MG63 (cell line): ENCODE measurements at places on chromosomes 6 and 20.

DNA sequence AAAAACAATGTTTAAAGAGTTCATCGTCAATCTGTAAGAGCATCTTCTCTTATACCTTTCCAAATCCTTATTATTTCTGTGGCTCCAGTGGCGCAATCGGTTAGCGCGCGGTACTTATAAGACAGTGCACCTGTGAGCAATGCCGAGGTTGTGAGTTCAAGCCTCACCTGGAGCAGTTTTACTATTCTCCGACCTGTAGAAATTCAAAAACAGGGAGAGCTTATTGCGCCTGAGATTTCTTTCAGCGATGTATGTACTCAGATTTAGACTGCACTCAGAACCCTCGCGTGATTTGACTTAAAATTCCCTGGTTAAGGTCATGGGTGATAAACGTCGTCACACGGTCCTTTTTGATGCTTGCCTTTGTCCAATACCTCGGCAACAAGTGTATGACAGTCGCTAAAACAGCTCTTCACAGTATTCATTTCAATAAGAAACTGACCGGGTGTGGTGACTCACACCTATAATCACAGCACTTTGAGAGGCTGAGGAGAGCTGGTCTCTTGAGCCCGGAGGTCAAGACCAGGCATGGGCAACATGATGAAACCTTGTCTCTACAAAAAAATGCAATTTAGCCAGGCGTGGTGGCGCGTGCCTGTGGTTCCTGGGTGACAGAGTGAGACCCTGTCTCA, 11.9 kb downstream of the GPX5 start:
- peak; percentile 13 for DNase-seq

DNA sequence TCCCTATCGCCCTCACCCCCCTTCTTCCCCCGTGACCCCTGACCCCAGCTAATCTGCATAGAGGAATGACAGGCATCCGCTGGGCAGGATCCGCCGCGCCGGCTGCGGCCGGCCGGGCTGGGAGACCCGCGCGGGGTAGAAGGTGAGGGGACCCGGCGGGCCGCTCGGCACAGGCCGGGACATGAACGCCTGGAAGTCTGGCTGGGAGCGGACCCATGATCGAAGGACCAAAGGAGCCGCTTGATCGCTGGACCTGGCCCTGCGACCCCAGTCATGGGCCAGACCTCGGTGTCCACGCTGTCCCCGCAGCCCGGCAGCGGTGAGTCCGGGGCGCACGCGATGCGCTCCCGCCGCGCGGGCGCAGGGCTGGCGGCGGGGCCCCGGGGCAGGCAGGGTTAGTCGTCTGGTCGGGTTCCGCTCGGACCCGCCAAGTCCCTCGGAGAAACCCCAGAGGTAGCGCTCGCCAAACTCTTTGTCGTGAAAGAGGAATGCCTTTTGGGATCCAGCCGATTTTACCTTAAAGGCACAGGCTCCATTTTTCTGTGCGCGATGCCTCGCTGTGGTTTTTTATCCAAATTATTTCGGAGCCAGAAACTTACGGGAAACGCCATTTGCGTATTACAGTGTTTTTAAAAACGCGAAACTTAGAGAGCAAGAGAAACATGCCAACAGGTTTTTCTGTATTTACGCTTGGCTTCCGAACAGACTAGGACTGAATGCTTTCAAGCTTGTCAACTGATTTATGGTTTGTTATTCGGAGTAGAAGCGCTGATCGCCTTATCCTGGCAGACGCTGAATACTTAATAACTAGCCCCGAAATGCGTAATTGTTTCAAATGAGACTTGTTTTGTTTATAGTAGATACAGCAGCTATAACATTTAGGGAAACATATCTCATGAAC, at the start of gene PHACTR2:
PHACTR2 (plus strand) TSS at position 75 of the 901 bp plus-strand sequence; CDS start at position 274, 199 bp downstream.
- peak; percentile 83 for DNase-seq

- DNase-seq = no peak
Measured at GRCh38 chr6:158552796-158553138, 7.1 kb upstream of the TMEM181 start.

- DNase-seq = no peak
Measured at GRCh38 chr6:50815436-50816114, 3.1 kb upstream of the TFAP2B start.

GRCh38 chr6:145276756-145277155, 458.6 kb downstream of the EPM2A start:
- no peak for DNase-seq

GRCh38 chr20:60224914-60225313, 266.7 kb downstream of the CDH26 start:
- peak; percentile 43 for DNase-seq

DNA sequence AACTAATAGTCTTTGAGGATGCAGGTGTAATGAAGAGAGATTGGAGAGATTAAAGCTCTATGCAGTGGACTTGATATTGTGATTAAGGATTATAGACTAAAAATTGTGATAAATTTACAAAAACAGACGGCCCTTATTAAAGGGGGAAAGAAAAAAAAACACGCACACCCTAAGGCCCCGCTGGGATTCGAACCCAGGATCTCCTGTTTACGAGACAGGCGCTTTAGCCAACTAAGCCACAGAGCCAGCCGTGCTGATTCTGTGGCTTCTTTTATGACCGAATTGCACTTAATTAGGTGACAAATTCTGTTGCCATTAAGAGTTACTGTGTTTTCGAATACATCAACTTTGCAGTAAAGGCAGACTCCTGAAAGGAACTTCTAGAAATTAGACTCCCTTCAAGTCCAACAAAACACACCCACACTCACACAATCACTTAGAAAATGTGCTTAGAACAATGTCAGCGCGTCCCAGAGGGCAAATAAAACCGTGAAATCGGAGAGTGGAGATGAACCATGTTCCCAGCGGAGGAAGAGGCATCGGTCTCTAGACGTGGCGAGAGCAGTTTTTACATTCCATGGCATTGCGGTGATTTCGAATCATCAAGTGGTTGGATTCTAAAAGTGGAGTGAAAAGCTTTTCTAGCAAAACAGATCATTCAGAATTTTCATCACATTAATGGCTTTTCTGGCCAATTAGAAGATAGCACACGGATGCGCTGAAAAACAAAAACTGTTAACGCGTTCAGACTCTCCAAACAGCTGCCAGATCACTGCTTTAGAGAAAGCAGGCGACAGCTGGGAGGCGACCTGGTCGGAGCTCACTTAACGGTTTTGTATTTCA, 122.6 kb downstream of the GPX5 start:
- DNase-seq = peak; percentile 41

DNA sequence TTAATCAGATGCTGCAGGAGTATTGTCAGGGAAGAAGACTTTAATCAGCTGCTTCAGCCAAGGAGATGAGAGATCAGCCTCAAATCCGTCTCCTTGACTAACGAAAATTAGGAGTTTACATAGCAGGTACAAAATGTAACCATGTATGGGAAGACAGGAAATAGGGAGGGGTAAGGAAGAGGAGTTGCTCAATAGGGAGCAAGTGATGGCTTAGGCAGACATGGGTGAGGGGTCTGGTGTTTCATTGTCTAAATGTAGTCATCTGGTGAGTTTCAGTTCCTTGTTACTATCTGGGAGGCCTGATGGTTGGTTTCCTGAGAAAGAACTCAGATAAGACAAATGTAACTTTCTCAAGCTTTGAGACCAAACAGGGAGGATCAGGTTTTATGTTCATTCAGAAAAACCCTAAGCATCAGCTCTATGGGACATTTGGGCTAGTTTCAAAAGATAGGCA, 217.3 kb upstream of the SULF2 start:
- DNase-seq = no peak

GRCh38 chr6:1575210-1576041, 34.3 kb upstream of the FOXC1 start:
- DNase-seq = peak; percentile 8

GRCh38 chr20:13819885-13820645, 35.2 kb downstream of the NDUFAF5 start:
- DNase-seq = peak; percentile 12

- DNase-seq = no peak
Measured at GRCh38 chr6:136092897-136093296, 157.2 kb downstream of the MTFR2 start.

DNA sequence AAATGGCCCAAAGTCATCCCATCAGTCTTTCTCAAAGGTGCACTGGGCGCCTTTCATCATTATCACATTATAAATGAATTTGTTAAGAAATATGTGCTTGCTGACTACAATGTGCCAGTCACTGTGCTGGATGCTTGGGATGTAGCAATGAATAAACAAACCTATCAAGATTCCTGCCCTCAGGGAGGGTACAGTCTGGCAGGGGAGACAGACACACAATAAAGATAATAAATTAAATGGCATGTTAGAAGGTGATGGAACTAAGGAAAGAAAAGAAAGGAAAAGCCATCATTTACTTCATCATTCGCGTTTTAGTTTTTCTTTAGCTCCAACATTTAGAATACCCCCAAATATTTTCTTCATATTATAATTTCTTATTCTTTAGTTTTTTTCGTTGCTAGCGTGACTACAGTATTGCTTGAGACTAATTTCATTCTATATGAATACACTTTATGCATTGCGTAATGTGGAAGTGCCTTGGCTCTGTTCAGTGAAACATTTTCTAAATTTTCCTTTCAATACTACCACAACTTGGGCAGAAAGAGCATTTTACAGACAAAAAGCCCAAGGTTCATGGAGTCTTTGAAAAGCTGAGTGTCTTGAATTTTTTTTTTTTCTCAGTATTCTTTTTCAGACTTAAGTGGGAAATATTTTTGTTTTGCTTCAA, 48.7 kb upstream of the CITED2 start:
- no peak for DNase-seq

- DNase-seq = peak; percentile 86
Measured at GRCh38 chr6:75204217-75204958, 1.5 kb downstream of the COL12A1 start.

- no peak for DNase-seq
Measured at GRCh38 chr20:16824664-16825063, 76.5 kb downstream of the OTOR start.

- no peak for DNase-seq
Measured at GRCh38 chr6:169087443-169088041, 166.1 kb downstream of the THBS2 start.

- DNase-seq = peak; percentile 75
Measured at GRCh38 chr6:37222125-37222967, 35.2 kb upstream of the TBC1D22B start.

DNA sequence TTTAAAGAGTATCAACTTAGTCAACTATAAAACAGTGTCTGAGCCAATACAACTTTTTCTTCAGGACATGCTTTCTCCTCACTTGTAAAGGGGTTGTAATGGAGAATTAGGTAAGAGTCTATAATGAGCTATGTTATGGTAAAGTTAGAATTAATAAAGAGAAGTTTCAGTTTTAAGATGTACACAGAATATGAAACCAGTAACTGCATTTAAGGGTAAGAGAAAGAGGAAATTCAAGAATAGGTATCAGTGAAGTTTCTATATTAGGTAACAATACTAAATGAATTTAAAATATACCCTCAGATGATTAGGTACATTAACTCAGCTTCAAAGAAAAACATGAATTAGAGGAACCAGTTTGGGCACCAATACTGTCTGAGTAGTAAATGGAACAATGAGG, 1444.3 kb upstream of the ADGRB3 start:
- DNase-seq = no peak

DNA sequence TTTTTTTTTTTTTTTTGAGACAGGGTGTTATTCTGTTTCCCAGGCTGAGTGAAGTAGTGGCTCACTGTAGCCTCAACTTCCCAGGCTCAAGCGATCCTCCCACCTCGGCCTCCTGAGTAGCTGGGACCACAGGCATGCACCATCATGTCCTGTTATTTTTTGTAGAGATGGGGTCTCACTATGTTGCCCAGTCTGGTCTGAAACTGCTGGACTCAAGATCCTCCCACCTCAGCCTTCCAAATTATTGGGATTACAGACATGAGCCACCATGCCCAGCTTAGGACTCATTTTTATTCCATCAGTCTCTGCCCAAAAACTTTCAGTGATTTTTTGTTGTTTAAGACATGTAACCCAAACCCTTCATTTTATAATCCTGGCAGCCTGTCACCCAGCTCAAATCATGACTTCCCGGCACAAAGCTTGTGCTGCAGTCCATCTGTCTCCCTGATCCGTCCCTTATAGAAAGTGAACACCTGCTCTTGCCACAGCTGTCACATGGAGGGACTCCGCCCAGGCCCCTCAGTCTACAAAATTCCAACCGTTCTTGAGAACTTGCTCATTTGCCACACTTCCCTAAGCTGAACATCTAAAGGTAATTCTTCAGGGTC, 183.9 kb upstream of the JARID2 start:
- DNase-seq = no peak

DNA sequence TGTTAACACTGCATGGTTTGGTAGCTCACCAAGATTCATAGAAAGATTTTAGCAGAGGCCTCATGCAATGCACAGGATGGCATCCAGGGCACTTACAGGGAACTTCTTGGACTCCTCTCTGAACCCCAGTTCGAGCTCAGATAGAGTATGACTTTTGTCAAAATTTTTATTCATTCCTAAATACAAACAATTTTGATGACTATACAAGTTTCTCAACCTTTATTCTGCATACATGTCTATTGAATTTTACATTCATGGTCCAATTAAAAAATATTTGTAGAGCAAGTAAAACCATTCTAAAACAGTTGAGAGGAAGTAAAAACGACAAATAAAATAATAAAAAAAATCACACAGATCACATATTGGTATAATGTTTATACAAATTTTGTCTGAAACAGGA, 219.0 kb upstream of the MAN1A1 start:
- no peak for DNase-seq

DNA sequence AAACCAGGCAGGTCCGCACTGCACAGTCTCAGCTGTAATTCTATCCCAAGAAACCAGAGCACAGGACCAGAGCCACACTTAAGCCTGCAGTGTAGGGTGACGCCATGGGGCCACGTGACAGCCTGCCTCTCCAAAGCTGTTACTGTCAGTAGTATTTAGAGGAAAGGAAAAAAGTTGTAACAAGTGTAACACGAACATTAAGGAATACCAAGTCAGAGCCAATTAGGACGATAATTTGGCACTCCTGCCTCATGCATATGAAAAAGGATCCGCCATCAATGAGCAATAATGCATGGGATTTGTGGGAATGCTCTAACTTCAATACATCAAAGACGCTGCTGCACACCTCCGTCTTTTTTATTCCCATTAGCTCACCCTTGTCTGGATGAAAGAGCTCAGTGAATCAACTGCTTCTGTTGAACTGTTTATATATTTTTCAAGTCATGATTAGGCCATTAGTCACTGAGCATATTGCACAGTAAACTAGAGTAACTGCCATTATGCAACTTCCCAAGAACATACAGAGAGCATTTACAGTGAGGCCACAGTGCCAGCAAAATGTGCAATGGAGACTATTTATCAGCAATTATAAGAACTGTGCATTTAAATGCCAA, 79.9 kb downstream of the ATXN1 start:
- DNase-seq = peak; percentile 58

DNA sequence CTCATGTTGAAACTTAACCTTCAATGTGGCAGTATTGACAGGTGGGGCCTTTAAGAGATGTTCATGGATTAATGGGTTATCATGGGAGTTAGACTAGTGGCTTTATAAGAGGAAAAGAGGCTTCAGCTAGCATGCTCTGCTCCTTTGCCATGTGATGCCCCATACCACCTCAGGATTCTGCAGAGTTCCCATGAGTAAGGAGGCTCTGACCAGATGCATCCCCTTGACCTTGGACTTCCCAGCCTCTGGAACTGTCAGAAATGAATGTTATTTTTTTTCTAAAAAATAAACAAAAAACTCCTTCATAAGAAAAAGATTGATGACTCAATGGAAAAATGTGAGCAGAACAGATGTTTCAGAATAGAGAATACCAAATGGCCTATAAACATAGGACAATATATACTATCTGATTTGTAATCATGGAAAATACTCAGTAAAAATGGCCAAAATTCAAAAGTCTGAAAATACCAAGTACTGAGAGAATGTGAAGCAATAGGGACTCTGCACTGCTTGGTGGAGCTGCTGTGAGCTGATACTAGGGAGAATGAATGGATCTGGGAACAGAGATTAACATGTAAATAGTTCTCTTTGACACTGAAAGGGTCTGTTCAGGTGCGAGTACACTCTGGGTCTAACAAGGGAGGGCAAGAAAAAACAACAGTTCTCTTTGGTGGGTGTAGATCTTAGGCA, 7.4 kb upstream of the TRIM39 start:
- DNase-seq = no peak
